Activated CD4-positive, alpha-beta T cell treated with anti-CD3 and anti-CD28 coated beads, Interleukin-10, Interleukin-2, amounts not matched to agents 100 ng/mL and 50 ng/mL, durations not matched to agents 16 hours and 8 hours (primary cell): ENCODE measurements at places on chromosomes 3 and 15.
A peak's percentile ranks its signal among the peaks of the same experiment; 100 is the strongest.

- DNase-seq = no peak
Observed at GRCh38 chr3:172202797-172203196, 163.4 kb downstream of the FNDC3B start.

GRCh38 chr3:124829819-124830554, 57.2 kb downstream of the ITGB5 start:
- no peak for DNase-seq

DNA sequence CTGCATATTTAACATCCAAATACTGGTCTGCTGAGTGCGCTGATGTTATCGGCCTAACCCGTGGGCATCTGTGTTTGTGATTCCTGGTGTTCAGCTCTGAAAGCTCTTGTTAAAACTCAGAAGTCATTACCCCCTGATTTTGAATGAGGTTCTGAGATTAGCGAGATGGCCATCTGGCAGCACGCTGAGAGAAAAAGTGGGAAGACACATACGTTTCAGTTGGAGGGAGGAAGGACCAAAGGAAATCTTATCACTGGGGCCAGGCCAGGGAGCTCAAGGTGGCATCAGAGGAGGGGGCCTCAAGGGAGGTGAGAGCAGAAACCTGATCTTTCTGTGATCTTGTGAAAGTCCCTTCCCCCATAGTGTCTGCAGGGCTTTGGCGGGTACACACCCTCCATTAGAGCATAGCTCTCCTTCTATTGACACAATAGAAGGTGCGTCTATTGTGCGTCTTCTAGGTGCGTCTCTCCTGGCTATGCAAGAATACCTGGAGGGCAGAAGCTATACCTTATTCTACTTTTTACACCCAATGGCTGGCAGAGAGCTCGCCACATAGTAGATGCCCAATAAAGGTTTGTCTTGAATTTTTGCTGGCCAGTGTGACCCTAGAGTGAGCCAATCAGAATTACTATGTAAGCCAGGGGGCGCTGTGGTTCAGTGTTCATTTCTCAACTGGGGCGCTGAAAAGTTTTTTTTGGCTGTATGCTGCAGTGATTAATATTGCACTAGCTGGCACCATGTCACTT, 182.4 kb downstream of the SHQ1 start:
- DNase-seq = peak; percentile 43

GRCh38 chr3:98906230-98906629, 4.7 kb upstream of the DCBLD2 start:
- no peak for DNase-seq
